Foreskin melanocyte (primary cell): ENCODE measurements at places on chromosomes 1 and 21.

DNA sequence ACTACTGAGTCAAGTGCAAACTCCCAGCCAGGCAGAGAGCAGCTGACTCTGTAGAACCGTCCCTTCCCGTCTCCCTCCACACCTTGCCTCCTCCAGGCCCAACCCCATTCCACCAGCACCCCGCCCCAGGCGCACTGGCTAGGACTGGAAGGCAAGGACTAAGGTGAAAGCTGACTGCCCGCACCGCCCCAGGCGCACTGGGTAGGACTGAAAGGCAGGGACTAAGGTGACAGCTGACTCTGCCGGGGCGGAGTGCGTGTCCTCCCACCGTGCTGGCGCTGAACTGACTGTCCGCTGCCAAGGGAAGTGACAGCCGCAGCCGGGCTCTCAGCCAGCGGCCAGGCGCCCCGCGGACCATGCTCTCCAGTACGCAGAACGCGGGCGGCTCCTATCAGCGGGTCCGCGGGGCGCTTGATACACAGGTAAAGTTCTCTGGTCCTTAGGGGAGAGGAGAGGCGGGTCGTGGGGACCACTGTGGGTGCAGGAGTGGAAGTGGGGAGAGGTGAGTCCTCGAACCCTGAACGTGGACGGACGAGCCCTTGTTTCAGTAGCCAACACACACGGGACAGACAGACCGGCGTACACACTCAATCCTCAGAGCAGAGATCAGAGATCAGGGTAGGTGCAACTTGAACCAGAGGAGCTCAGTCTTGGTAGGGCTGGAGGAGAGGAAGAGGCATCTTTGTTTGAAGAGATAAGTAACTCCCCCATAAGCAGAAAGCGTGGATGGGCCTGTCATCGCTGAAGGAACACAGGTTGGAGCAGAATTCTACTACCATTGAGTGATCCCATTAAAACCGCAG is 58.0 kb downstream of the RBM11 start:
- no peak for DNase-seq

DNA sequence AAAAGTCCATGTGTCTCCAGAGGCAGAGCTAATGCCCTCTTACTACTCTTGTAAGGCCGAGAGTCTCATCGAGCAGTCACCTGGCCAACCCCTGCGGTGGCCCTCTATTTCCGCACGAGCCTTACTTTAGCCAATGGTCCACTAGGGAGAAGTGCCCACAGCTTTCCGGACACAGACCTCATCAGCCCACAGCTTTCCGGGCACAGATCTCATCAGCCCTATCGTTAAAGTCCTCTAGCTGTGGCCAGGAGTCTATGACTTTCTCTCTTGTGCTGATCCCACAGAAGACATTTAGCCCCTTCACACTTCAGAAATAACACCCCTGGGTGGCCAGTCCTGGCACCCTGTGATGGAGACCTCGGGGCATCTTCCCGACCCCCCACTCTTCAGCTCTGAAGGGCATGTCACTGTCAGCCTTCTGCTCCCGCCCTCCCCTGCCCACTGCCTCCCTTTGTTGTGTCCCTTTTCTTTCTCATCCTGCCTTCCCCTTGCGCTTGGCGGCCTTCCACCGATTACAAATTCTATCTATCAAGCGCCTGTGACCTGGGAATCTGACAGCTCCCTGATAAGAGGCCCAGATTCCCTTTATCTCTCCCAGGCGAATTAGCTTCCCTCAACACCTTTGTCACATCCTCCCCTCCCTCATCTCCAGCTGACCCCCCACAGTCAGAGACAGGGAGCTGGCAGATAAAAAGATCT is 161.0 kb downstream of the PLXNA2 start:
- DNase-seq: no peak

- DNase-seq: no peak
Observed at GRCh38 chr1:17696417-17697301, 58.5 kb upstream of the ACTL8 start.

- no peak for DNase-seq
Observed at GRCh38 chr1:21919520-21919919, 17.6 kb downstream of the HSPG2 start.

DNA sequence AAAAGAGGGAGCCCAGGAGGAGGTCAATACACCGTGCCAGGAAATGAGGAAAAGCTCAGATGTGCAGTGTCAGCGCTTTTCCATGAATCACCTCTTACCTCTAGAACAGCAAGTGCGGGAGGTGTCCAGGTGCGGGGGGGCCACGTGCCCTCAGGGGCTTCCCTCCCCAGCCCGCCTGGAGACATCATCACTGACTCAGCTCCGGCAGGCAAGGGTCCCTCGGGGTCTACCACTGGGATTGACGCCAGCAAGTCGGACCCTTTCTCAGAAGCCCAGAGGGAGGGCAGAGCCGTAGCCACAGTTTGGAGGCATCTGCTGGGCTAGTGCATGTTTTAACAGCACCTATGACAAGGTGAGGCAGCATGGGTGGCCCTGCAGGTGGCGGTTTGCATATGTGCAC is 67.4 kb upstream of the TRAPPC10 start:
- no peak for DNase-seq

DNA sequence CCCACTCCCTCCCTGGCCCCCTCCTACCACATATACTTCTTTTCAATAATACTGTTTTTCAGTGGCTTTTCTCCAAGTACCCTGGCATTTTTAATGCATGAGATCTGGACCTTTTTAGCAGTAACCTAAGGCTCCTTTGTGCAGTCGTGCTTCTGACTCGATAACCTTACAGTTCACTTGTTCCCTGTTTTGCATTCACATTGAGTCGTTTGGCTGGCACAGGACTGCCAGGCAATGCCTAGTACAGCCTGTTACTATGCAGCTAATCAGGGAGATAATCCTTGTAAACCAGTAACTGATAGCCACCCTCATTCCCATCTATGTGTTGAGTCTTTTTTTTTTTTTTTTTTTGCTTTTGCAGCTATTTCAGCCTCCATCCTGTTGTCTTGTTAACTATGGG is 3.7 kb downstream of the ATP1B1 start:
- DNase-seq: no peak

DNA sequence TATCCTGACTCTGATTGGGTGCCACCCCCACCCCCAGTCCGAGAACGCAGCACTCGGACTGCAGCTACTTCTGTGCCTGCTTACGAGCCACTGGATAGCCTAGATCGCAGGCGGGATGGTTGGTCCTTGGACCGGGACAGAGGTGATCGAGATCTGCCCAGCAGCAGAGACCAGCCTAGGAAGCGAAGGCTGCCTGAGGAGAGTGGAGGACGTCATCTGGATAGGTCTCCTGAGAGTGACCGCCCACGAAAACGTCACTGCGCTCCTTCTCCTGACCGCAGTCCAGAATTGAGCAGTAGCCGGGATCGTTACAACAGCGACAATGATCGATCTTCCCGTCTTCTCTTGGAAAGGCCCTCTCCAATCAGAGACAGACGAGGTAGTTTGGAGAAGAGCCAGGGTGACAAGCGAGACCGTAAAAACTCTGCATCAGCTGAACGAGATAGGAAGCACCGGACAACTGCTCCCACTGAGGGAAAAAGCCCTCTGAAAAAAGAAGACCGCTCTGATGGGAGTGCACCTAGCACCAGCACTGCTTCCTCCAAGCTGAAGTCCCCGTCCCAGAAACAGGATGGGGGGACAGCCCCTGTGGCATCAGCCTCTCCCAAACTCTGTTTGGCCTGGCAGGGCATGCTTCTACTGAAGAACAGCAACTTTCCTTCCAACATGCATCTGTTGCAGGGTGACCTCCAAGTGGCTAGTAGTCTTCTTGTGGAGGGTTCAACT is 2.1 kb downstream of the RBM15 start:
- DNase-seq: no peak

DNA sequence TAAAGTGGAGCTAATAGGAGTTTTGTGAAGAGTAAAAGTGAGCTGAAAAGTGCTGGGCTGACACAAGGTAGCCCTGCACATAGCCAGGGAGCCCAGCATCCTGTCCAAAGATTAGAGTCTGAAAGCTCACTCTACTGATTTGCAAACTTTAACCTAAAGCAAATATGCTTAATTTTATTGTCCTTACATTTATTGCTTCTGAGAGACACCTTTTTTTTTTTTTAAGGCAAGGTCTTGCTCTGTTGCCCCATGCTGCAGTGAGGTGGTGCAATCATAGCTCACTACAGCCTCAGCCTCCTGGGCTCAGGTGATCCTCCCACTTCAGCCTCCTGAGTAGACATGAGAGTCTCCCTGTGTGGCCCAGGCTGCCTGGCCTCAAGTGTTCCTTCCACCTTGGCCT is 16.5 kb downstream of the MGST3 start:
- no peak for DNase-seq

DNA sequence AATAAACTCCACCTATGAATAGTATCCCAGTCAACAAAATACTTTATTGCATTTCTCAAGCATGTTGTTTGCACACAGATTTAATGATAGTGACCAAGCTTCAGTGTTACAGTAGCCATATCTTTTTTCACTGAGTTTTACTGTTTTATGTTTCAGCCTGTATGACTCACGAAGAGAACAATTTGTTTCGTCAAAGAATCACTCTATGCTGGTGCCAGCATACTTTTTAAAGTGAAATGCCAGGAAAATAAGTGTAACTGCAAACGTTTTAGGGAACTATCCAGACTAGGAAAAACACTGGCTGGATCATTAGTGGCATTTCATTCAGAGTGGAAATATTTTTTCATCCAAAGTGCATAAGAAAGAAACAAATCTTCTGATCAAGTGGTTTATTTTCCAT is 210.8 kb downstream of the COL11A1 start:
- no peak for DNase-seq

DNA sequence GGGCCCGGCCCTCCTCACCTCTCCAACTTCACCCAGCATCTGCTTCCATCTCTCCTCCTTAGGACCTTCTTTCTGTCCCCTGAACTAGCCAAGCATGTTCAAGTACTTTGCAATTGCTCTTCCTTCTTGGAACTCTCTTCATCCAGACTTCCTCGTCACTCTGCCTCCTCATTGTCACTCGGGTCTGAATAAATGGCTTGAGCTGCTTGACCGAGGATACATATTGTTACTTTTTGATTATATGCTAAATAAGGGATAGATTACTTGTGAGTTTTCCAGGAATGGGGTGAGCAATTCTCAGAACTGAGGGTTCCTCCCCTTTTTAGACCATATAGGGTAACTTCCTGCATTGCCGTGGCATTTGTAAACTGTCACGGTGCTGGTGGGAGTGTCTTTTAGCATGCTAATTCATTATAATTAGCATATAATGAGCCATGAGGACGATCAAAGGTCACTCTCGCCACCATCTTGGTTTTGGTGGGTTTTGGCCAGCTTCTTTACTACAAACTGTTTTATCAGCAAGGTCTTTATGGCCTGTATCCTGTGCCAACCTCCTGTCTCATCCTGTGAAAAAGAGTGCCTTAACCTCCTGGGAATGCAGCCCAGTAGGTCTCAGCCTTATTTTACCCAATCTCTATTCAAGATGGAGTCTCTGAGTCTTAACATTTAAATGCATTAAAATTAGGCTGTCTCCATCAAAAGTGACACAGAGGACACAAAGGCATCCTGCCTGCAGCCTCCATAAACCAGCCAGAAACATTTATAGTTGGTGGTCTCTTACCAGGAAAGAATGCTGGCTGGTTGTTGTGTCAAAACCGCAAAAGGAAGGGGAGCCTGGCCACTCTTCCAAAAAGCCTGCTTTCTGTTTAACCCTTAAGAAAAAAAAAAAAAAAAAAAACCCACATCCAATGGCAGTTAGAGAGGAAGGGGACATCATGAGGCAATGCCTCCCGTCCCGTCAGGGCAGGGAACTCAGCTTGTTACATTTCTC is 179.3 kb downstream of the KAZN start:
- DNase-seq: no peak
